ENCODE measurements at places on chromosomes 16 and 17.
A peak's percentile ranks its signal among the peaks of the same experiment; 100 is the strongest.

DNA sequence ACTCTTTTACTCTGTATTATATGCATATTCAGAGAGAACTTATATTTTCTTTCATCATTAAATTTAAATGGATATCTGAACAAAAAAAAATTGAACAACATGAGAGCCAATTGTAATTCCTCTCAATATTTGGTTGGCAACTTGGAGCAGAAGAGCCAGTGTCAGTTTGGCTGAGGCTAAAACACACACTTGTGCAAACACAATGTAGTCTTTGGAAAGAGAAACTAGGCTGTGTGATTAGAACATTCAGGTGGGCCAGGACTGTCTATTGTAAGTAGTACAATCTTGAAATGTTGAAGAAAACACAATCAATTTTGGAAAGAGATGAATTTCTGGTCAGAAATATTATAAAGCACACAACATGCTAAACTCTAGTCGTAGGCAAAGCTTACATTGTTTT is 17.0 kb downstream of the DCAF7 start:
- DNase-seq: no peak

DNA sequence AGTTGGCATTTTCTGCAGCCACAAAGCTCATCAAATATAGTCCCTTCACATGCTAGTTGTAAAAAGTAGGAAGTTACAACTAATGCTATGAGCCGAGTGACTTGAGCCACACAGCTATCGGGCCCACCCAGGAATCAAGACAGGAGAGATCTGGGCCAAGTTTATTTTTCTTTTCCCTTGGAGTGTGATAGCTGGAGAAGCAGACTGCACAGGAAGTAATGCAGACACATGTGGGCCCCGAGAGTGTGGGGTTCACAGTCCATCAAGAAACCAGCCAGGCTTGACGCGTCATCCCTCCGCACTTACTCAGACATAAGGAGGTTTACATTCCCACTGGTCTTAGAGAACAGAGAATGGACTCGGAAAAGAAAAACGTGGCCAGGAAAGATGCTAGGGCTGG is 403.1 kb upstream of the CDH11 start:
- no peak for DNase-seq

DNA sequence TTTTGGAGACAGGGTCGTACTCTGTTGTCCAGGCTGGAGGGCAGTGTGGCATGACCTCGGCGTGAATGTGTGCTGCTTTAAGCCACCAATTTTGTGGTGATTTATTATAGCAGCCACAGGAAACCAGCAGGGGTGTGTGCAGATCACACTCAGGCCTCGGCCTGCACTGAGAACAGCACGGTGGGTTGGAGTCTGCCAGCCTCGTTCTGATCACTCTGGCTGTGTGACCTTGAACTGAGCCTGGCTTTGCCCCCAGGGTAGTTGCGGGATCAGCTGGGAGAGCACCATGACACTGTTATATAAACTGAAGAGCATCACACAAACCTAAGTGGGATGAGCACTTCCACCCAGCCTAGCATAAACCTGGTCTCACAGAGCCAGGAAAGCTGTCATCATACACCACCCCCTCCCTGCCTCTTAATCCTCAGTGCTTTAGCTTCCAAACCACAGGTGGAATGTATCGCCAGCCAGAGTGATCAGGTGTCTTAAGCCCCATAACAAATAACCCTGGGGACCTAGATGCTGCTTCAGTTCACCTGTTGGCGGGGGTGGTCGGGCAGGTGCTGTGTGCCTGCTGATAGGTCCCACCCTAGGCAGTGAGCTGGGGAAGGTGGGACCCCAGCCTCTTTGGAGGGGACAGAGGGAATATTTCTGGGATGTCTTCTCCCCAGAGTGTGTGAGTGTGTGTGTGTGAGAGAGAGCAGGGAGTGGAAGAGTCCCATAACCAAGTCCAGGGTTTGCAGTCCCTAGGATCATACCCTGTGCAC is 28.6 kb upstream of the NDRG4 start:
- no peak for DNase-seq

- no peak for DNase-seq
Observed at GRCh38 chr17:44581868-44582267, 24.6 kb downstream of the FZD2 start.

DNA sequence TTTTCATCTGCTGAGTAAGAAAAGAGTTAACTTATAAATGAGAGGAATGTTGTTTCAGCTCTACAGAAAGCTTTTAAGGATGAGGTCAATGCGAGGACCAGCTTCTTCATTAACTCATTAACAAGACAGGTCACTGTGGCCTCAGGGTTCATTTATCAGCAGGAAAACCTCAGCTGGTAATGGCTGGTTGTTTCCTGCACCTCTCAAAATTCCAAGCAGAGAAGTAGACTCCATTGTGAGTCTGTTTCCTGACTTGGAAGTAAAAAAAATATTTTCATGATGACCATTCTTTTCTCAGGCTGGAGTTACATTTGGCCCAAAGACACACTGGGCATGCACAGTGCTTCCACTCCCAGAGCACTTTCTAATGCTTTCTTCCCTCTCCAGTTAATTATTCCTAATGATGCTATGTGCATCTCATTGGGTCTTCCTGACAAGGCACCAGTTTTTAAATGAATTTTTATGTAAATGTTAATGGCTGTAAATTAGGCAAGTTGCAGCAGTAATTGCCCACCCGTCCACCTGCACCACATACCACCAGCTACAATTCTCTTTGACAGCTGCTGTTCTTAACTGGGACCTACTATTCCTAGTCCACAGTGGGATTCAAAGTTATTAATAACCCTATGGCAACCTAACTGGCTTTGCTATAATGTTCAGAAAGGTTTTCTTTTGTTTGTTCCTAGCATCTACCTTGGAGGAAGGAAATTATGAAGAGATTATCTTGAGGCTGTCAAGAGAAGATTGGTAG is 89.5 kb upstream of the BCAR1 start:
- DNase-seq: no peak

DNA sequence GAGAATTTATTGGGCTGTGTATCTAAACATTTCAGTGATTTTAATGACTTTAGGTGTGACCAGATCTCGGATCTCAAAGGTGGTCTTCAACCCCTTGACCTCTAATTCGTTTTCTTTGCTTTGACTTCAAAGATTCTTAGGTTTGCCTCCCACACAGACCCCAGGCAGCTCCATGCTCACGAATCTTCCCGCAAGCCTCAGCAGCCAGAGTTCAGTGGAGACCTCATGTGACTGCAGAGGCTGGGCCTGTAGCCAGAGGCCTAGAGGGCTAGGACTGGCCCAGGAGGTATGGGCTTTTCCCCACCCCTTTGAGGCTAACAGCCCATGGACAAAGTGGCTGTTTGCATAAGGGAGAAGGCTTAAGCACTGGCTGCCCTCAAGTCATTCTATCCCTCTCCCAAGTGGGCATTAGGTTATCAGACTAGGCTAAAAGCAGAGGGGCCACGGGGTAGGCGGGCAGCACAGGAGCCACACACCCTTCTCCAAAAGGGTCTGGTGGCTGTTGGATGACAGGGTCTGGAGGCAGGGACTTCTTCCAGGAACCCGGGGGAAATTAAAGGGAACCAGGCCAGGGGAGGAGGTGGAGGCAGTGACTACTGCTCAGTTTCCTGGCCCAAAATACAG is 3.0 kb downstream of the HIRIP3 start:
- DNase-seq: no peak

DNA sequence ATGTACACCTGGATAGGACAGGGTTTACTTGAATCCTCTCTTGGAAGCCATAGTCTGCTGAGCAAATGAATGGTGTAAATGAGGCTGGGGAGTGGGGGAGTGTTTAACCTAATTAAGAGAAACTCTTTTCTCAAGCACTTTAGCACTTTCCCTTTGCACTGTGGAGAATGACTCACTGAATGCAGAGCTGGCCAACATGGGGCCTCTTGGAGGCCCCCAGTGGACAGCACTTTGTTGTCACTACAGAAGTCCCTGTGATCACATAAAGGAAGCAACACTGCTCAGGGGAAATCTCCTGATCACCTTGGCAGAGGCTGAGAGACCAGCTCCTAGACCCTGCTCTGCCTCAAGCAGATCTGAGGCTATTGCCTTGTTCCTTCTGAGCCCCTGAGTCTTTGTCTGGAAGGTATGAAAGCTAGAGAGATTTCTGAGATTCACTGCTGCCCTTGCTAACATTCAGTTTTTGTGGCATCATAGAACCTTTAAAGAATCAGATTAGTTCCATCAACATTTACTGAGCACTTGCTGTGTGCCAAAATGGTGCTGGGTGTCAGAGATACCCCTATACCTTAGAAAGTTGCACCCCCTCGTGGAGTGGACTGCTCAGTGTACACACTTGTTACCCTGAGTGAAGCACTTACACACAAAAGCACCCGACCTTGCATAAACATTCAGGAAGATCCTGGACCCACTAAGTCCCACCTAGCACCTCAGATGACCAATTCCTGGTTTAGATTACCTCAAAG is 230.1 kb upstream of the CCL2 start:
- no peak for DNase-seq

DNA sequence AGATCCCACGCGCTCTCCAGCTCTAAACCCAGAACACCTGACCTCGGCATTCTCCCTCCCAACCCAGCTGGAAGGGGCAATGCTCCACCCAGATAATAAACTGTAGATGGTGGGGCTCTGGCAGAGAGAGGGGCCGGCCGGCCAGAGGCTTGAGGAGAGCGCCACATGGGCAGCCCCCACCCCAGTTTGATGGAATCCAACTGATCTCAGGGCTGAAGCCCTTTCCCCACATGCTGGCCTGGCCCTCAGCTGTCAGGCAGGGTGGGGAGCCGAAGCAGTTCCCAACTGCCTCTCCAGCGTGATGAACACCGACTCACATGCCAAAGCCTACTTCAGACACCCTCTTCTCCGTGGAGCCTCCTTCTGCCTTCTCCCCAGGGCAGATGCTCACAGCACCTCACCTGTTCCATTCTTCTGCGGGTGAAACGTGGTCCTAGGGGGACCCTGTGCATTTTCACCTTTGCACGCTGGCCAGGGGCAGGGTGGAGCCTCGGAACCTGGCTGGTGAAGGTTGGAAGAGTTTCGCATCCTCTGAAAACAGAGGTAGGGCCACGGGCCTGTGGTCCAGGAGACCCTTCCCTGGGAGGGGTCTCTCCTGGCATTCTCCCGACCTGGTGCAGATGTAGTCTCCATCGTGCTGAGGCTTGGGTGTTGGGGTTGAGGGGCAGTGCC is 65.7 kb upstream of the ZNF469 start:
- no peak for DNase-seq

- DNase-seq: no peak
Observed at GRCh38 chr17:37062021-37062420, 113.3 kb downstream of the AATF start.

DNA sequence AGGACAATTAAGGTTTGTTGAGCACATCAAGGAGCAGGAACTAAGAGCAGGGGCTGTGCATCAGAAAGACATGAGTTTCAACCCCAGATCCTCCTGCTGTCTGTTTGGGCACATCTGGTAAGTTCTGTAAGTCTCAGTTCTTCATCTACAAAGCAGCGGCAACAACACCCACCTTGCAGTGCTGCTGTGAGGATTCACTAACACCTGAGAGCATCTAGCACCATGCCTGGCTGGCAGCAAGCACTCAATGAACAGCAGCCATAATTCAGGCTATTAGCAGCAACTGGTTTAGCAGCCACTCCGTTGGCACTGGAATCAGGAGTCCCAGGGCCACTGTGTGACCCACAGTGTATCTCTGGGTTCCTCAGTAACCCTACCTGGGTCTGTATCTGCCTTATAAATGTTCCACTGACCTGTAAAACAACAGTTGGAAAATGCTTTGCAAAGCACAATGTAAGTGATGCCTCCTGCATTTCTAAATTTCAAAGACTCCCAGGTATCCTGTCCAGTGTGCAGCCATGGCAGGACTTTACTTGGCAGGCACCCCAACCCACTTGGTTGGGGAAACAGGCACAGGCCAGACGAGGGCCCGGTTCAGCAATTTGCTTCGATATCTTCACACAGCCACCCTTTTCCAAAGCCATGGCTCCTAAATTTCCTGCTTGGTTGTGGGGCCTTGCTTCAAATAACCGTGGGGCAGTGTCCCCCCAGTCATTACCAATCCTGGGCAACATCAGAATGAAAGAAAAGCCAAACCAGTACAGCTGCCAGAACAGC is 4.2 kb downstream of the ST3GAL2 start:
- no peak for DNase-seq

- DNase-seq: no peak
Observed at GRCh38 chr17:28977659-28978355, 26.5 kb upstream of the PHF12 start.

- peak; percentile 75 for DNase-seq
Observed at GRCh38 chr17:80426671-80427326, 11.8 kb downstream of the ENDOV start.

GRCh38 chr17:35052241-35052610 is 11.3 kb downstream of the RFFL start:
- DNase-seq: no peak

DNA sequence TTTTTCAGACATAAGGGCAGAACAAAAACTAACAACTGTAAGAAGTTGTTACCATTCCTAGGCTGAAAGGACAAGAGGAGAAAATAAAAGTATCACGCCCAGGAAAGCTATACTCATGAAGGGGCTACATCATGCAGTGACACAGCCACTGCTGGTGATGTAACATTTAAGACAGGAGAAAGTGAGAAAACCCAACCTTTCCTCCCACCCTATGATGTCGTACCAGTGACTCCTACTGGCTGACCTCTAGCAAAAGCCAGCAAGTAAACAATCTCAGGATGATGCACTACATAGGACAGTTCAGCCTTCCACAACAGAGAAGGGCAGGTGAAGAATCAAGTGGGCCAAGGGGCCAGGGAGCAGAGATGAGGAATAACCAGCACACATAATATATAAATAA is 14.0 kb upstream of the OR1E2 start:
- no peak for DNase-seq

- DNase-seq: no peak
Observed at GRCh38 chr16:12729448-12729847, 74.2 kb downstream of the CPPED1 start.

DNA sequence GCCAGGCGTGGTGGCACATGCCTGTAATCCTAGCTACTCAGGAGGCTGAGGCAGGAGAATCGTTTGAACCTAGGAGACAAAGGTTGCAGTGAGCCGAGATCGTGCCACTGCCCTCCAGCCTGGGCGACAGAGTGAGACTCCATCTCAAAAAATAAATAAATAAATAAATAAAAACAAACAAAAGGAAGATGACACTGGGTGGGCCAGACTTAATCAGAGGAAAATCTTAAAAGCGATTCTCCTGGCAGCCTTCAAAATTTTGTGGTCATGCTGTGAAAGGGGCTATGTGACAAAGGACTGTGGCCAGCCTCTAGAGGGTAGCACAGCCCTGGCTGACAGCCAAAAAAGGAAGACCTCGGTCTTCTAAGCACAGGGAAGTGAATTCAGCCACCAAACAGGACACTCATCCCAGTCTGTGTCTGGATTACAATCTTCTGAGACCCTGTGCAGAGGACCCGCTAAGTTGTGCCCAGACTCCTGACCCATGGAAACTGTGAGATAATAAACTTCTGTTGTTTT is 391.1 kb downstream of the CNTNAP4 start:
- no peak for DNase-seq
